ENCODE measurements at places on chromosomes 4 and X. TPM values are rescaled to one million over a fixed set of nuclear protein-coding genes. Genes with fewer than 3 reads are reported as not detected.

The ZNF718 gene
- 7.7 TPM for total RNA-seq

The OTUD5 gene
- total RNA-seq, result 84.1 TPM

GRCh38 chr4:177532358-177532757 is 90.1 kb upstream of the AGA start:
- no peak for DNase-seq
- H3K4me1 ChIP-seq, result no peaks in the 10 kb centered on the region
- H3K27ac ChIP-seq, result no peak overlapping the region
- H3K36me3 ChIP-seq, result no peaks in the 10 kb centered on the region
- no peaks in the 10 kb centered on the region for H3K27me3 ChIP-seq

DNA sequence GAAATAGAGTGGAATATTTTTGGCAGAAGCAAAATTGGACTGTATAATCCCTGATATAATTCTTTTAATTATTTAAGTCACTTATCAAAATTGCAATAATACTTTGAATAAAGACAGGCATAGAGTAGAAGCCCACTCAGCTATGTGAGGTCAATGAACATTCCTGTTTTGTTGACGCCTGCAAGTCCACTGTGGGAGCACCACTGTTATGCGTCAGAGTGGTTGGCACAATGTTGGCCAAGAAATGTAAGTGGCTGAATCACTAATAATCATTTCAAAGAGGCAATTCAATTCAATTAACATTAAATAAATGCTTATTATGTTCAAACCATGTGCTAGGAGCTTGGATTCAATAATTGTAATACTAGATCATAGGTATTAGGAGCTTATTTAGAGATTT is 221.0 kb downstream of the SPCS3 start:
- H3K27ac ChIP-seq, result no peak overlapping the region
- no peak for DNase-seq
- H3K4me1 ChIP-seq, result no peaks in the 10 kb centered on the region
- H3K27me3 ChIP-seq, result no peaks in the 10 kb centered on the region
- no peaks in the 10 kb centered on the region for H3K36me3 ChIP-seq

The GRK4 gene
- 4.4 TPM for total RNA-seq

- no peak overlapping the region for H3K27ac ChIP-seq
- H3K27me3 ChIP-seq, result no peaks in the 10 kb centered on the region
- H3K4me1 ChIP-seq, result no peaks in the 10 kb centered on the region
- no peak overlapping the region for H3K4me3 ChIP-seq
- no peak for DNase-seq
Observed at GRCh38 chr4:126404549-126404948, 1089.8 kb downstream of the FAT4 start.

The TEC gene
- 1.3 TPM for total RNA-seq

- no peak for DNase-seq
- H3K27ac ChIP-seq, result no peak overlapping the region
- H3K36me3 ChIP-seq, result no peaks in the 10 kb centered on the region
- H3K27me3 ChIP-seq, result no peaks in the 10 kb centered on the region
- H3K4me3 ChIP-seq, result no peak overlapping the region
Observed at GRCh38 chr4:163548481-163549243, 54.2 kb downstream of the TMA16 start.

The RNF4 gene
- 93.7 TPM for total RNA-seq

- peaks cover 24% of the 10 kb centered on the region for H3K4me1 ChIP-seq
- H3K27ac ChIP-seq, result no peak overlapping the region
- H3K27me3 ChIP-seq, result peaks cover 27% of the 10 kb centered on the region
- no peak for DNase-seq
- peaks cover under 1% of the 10 kb centered on the region for H3K36me3 ChIP-seq
- H3K4me3 ChIP-seq, result no peak overlapping the region
Observed at GRCh38 chr4:168836490-168836889, 173.6 kb downstream of the CBR4 start.

GRCh38 chrX:97311066-97311778 is 427.5 kb downstream of the RPA4 start:
- no peak overlapping the region for H3K27ac ChIP-seq
- H3K27me3 ChIP-seq, result no peaks in the 10 kb centered on the region
- DNase-seq, result no peak
- no peaks in the 10 kb centered on the region for H3K36me3 ChIP-seq
- no peak overlapping the region for H3K4me3 ChIP-seq

- H3K4me3 ChIP-seq, result peak overlapping the region; percentile 20
- peaks cover 27% of the 10 kb centered on the region for H3K27me3 ChIP-seq
- H3K27ac ChIP-seq, result peak overlapping the region; percentile 85
- peak; percentile 31 for DNase-seq
- H3K4me1 ChIP-seq, result peaks cover 17% of the 10 kb centered on the region
Observed at GRCh38 chrX:3811331-3812311, 98.2 kb upstream of the PRKX start.

DNA sequence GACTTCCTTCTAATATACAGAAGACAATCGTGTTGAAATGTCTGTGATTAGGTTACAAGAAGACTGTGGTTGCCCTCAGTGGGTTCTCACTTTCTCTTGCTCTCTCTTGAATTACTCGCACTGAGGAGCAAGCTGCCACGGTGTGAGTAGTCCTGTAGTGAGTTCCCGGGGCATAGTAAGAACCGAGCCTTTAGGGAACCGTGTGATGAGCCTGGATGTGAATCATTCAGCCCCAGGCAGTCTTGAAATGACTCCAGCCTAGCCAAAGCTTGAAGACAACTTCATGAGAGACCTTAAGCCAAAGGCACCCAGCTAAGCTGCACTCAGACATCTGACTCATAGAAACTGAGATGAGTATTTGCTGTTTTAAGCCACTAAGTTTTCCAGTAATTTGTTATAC is 292.7 kb downstream of the SPOCK3 start:
- H3K27me3 ChIP-seq, result no peaks in the 10 kb centered on the region
- H3K4me1 ChIP-seq, result no peaks in the 10 kb centered on the region
- H3K36me3 ChIP-seq, result no peaks in the 10 kb centered on the region
- no peak overlapping the region for H3K4me3 ChIP-seq
- no peak for DNase-seq

The MECP2 gene
- 59.4 TPM for total RNA-seq

GRCh38 chr4:62004881-62005280 is 804.8 kb downstream of the ADGRL3 start:
- H3K27me3 ChIP-seq, result no peaks in the 10 kb centered on the region
- no peak for DNase-seq
- H3K36me3 ChIP-seq, result no peaks in the 10 kb centered on the region
- no peak overlapping the region for H3K27ac ChIP-seq
- H3K4me1 ChIP-seq, result no peaks in the 10 kb centered on the region
- H3K4me3 ChIP-seq, result no peak overlapping the region

GRCh38 chrX:8520178-8520577 is 55.5 kb downstream of the VCX3B start:
- H3K36me3 ChIP-seq, result no peaks in the 10 kb centered on the region
- H3K27ac ChIP-seq, result no peak overlapping the region
- H3K4me3 ChIP-seq, result no peak overlapping the region
- H3K4me1 ChIP-seq, result no peaks in the 10 kb centered on the region

The MEPE gene
- not detected for total RNA-seq

Measured in activated T-helper 1 cell treated with anti-CD3 and anti-CD28 coated beads, Interleukin-12 subunit alpha, Interleukin-12 subunit beta, Interleukin-2, Interleukin-4 antibody, amounts not matched to agents 30 ng/mL and 10 ng/mL and 1 ng/mL, durations not matched to agents 14 hours and 24 hours and 36 hours (primary cell).